ENCODE measurements at places on chromosomes 12 and 14. TPM values are rescaled to one million over a fixed set of nuclear protein-coding genes. Genes with fewer than 3 reads are reported as not detected.

ITGB7 gene
- polyA plus RNA-seq = 0.25 TPM

C1RL gene
- polyA plus RNA-seq = 8.3 TPM

RHOJ gene
- 12.1 TPM for polyA plus RNA-seq

PLA2G1B gene
- not detected for polyA plus RNA-seq

PLEKHH1 gene
- 1.6 TPM for polyA plus RNA-seq

SAMD15 gene
- polyA plus RNA-seq = 1.7 TPM

RTN1 gene
- polyA plus RNA-seq = 1.6 TPM

TTLL5 gene
- 9.6 TPM for polyA plus RNA-seq

CLEC14A gene
- polyA plus RNA-seq = not detected

IL26 gene
- not detected for polyA plus RNA-seq

MYO1A gene
- polyA plus RNA-seq = not detected

GLT8D2 gene
- polyA plus RNA-seq = 69.5 TPM

LRFN5 gene
- not detected for polyA plus RNA-seq

AICDA gene
- not detected for polyA plus RNA-seq

ABCD2 gene
- polyA plus RNA-seq = 0.10 TPM

MMP19 gene
- 5.7 TPM for polyA plus RNA-seq

FGF23 gene
- not detected for polyA plus RNA-seq

RERG gene
- 0.84 TPM for polyA plus RNA-seq

NKX2-1 gene
- polyA plus RNA-seq = not detected

FOXM1 gene
- polyA plus RNA-seq = 29.9 TPM

PTPN21 gene
- polyA plus RNA-seq = 5.6 TPM

DPPA3 gene
- polyA plus RNA-seq = not detected

WSCD2 gene
- polyA plus RNA-seq = 0.05 TPM

POLE2 gene
- polyA plus RNA-seq = 8.1 TPM

NRL gene
- 0.88 TPM for polyA plus RNA-seq

STK38L gene
- 5.7 TPM for polyA plus RNA-seq

TIGAR gene
- polyA plus RNA-seq = 8.3 TPM

All from SK-N-SH (cell line).